Effector CD8-positive, alpha-beta T cell (primary cell): ENCODE measurements at places on chromosomes 4 and X.

DNA sequence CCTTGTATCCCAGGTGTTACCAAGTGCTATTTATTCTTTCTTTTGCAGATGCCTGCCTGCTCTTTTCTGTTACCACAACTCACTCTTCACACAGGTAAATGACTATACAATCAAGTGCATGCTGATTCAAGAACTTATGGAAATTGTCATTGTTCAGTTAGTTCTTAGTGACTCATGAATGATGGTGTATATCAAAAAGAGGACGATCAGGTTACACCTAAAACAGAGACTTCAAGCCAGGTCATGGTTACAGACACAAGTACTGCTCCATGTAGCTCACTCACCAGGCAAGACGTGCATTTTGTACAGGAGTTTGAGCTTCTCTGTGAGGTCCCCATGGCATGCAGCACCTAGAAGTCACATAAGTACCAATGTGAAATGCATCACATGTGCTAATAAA lies 59.3 kb upstream of the UCP1 start:
- DNase-seq, result no peak

DNA sequence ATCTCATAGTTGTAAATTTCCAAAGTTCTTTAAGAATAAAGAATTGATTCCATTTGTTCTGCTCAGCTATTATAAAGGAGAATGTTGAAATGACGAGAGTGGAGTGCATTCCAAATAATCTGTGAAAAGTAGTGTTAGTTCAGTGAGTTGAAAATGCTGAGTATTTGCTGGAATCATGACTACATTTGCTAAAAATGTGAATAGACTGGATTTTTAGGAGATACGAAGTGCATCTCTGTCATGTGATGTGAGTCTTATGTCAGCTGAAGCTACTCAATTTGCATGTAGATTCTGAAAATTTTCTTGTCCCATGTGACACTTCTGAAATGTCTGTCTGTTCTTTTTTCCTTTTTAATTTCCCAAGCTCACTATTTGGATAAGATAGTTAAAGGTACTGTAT lies 206.0 kb downstream of the DCTD start:
- no peak for DNase-seq

GRCh38 chr4:67451464-67451863 lies 93.8 kb downstream of the CENPC start:
- DNase-seq, result no peak

DNA sequence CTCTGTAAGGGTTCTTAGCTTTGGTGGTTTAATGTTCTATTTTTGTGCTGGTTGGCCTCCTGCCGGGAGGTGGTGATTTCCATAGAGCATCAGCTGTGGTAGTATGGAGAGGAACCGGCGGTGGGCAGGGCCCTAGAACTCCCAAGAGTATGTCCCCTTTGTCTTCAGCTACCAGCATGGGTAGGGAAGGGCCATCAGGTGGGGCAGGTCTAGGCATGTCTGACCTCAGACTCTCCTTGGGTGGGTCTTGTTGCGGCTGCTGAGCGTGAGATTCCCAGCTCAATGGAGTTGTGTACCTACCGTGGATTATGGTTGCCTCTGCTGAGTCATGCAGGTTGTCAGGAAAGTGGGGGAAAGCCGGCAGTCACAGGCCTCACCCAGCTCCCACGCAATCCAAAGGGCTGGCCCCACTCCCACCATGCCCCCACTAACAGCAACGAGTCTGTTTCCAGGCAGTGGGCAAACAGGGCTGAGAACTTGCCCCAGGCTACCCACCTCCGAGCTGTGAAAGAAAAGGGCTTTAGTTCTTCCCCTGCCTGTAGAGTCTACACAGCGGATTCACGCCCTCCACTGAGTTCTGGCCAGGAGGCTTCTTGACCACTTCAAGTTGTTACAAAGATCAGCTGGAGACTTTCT lies 235.9 kb downstream of the RPA4 start:
- DNase-seq, result no peak

DNA sequence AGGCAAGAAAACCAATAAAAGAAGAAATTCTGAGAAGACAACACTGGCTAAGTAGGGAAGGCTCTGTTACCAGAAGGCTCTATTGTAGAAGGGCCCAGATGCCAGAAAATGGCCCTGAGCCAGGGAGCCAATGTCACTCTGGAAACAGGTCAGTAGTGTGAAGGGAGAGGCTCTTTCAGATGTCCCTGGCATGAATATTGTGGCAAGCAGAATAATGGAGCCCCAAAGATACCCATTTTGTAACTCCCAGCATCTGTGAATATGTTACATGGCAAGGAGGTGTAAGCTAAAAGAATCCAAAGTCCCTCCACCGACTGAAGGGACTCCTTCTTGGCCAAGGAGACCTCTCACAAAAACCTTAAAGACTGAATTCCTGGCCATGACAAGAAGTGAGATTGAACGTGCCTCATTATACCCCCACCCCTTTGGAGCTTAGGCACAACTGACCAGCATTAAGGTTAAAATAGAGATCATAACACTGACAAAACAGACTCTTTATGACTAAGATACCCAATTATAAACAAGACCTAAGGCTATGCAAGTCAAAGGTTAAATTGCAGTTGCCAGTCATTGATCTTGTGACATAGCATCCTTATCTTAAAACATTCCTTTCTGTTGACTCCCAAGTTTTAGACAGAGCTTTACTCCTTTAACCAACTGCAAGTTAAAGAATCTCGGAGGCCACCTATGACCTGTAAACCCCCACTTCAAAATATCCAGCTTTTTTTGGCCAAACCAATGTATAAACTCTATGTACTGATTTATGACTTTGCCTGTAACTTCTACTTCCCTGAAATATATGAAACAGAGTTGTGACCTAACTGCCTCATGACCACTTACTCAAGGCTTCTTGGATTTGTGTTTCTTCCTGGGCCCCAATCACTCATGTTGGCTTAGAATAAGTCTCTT lies 42.2 kb upstream of the SMIM10 start:
- no peak for DNase-seq

DNA sequence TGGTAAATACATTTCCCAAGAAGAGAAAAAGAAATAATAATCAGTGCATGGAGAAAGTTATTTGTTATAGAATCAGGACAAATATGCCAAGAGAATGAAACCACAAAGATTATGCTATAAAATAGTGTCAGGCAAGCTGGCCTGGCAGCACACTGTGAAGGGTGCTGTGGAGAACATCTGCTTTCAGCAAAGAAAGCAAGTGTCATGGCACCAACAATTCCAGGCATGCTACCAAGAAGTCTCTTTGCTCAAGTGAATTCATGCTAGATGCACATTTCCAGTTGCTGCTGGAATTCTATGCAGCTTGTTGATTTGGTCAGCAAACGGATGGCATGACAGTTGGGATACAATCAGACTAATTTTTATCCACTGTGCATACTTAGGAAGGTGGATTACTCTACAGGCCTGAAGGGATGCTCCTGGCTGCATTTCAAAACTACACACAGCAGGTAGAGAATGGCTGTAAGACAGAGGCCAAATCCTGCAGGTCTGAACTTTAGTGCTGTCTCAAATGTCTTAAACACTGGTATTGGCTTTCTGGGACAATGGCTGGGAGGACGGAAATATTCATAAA lies 154.6 kb upstream of the FAT1 start:
- DNase-seq, result no peak

- DNase-seq, result no peak
Measured at GRCh38 chr4:42150653-42151567, 1.5 kb downstream of the BEND4 start.

- DNase-seq, result no peak
Measured at GRCh38 chrX:19121898-19122640, at the start of gene ADGRG2. Gene ADGRG2, minus strand, starts transcription at chrX:19122468. Its CDS starts 53,634 bp downstream, at chrX:19068834.

- DNase-seq, result no peak
Measured at GRCh38 chr4:53240573-53240972, 125.3 kb downstream of the SCFD2 start.

DNA sequence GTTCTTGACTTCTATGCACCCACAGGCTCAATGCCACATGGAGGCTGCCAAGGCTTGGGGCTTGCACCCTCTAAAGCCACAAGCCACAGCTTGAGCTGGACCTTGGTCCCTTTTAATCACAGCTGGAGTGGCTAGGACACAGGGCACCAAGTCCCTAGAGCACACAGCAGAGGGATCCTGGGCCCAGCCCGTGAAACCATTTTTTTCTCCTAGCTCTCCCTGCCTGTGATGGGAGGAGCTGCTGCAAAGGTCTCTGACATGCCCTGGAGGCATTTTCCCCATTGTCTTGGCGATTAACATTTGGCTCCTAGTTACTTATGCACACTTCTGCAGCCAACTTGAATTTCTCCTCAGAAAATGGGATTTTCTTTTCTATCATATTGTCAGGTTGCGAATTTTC lies 410.9 kb downstream of the GRID2 start:
- DNase-seq, result no peak

DNA sequence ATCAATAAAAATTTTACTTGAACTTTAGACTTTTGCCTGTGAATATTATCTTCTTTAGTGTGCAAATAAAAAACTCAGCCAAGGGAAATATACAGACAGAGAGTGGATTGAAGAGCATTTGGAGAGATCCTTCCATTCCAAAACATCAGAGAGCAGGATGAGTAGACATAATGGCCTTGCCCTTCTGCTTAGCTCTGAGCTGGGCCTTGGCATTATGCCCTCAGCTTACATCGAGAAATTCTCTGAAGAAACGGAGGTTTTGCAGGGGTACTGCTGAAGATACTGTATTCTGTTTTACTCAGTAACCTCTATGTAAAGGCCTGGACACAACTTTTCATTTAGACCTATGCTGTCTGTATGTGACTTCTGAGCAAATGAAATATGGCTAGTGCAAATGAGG lies 317.4 kb downstream of the STIM2 start:
- DNase-seq, result no peak

- no peak for DNase-seq
Measured at GRCh38 chrX:33211356-33212260, at the start of gene DMD. Gene DMD, minus strand, starts transcription at chrX:33211549. Its CDS starts 237 bp downstream, at chrX:33211312.

DNA sequence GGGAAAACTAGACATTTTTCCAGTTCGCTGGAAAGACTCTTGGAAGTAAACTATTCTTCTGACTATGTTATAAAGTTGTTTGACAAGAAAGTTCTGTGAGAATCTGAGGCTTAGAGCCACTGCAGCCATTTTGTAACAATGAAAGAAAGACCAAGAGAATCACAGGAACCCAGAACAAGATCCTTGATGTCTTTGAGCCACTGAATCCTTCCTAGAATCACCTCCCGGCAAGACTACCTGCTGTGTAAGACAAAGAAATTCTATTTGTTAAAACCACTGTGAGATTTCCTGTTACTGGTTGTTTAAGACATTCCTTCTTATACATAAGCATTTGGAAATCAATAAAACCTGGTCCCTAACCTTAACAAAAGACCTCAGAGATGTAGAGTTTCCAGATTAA lies 175.7 kb upstream of the RASGEF1B start:
- DNase-seq, result no peak

- DNase-seq, result no peak
Measured at GRCh38 chr4:140247237-140247636, 93.3 kb upstream of the MAML3 start.
